ENCODE measurements at places on chromosomes 2 and 18. TPM values are rescaled to one million over a fixed set of nuclear protein-coding genes. Genes with fewer than 3 reads are reported as not detected.

DNA sequence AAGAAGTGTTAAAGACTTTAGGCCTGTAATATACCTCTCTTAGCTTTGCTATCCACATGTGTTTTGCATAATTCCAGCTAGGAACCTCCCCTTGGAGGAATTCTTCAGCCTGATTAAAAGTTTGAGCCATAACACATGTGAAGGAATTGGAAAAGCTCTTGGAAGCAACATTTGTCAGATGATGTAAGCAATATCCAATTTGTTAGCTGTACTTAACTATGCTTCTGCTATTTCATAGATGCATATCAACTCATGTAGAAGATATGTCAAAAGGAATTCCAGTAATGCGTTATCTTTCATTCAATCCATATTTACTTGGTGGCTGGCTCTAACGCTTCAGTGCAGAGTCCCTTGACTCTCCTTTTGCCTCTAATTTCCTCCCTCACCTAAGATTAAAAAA is 46.2 kb downstream of the PKP4 start:
- H3K27me3 ChIP-seq: no peaks in the 10 kb centered on the region
- no peak overlapping the region for H3K27ac ChIP-seq
- H3K4me1 ChIP-seq: peaks cover 15% of the 10 kb centered on the region

DNA sequence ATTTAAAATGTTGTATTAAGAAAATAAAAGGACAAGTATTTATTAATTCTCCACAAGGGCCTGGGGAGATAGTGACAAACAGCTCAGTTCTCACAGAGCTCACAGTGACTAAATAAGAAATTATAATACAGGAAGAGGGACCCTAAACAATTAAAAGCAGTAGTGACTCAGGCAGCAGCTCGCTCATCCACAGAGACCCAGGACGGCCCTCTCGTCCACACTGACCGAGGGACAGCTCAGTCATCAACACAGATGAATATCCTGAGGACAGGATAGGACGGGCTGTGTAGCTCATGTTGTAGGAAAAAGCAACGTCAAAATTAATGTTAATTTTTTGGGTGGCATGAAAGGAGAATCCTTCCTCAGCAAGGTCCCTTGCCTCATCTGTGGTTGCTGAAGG is 44.1 kb downstream of the PARD6G start:
- no peak overlapping the region for H3K27ac ChIP-seq
- DNase-seq: no peak
- H3K4me3 ChIP-seq: peak overlapping the region; percentile 63
- peaks cover 5% of the 10 kb centered on the region for H3K4me1 ChIP-seq

DNA sequence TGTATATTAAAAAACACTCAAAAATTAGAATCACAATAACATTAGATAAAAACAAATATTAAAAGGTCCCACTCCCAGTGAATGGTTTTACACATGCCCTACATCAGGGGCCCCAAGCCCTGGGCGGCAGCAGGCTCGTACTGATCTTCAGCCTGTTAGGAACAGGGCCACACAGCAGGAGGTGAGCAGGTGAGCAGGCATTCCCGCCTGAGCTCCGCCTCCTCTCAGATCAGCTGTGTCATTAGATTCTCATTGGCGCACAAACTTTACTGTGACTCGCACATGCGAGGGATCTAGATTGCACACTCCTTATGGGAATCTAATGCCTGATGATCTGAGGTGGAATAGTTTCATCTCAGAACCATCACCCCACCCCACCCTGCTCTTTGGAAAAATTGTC is 74.2 kb downstream of the MBD2 start:
- H3K27ac ChIP-seq: peak overlapping the region; percentile 99
- peak overlapping the region; percentile 58 for H3K4me3 ChIP-seq
- H3K4me1 ChIP-seq: peaks cover 54% of the 10 kb centered on the region
- H3K27me3 ChIP-seq: no peaks in the 10 kb centered on the region
- no peak for DNase-seq

- no peak overlapping the region for H3K27ac ChIP-seq
- H3K27me3 ChIP-seq: peaks cover 5% of the 10 kb centered on the region
- peaks cover 6% of the 10 kb centered on the region for H3K4me1 ChIP-seq
- no peaks in the 10 kb centered on the region for H3K36me3 ChIP-seq
- H3K4me3 ChIP-seq: no peak overlapping the region
Measured at GRCh38 chr2:109253217-109253616, 124.2 kb downstream of the SH3RF3 start.

CNDP1 gene
- not detected for total RNA-seq

Data from natural killer cell treated with Interleukin-12 subunit alpha and Interleukin-12 subunit beta and Interleukin-15 and Interleukin-18, amount 100 ng/mL, for 72 hours (primary cell).